Fibroblast of the conjunctiva (primary cell): ENCODE measurements at places on chromosomes 6 and 20.

DNA sequence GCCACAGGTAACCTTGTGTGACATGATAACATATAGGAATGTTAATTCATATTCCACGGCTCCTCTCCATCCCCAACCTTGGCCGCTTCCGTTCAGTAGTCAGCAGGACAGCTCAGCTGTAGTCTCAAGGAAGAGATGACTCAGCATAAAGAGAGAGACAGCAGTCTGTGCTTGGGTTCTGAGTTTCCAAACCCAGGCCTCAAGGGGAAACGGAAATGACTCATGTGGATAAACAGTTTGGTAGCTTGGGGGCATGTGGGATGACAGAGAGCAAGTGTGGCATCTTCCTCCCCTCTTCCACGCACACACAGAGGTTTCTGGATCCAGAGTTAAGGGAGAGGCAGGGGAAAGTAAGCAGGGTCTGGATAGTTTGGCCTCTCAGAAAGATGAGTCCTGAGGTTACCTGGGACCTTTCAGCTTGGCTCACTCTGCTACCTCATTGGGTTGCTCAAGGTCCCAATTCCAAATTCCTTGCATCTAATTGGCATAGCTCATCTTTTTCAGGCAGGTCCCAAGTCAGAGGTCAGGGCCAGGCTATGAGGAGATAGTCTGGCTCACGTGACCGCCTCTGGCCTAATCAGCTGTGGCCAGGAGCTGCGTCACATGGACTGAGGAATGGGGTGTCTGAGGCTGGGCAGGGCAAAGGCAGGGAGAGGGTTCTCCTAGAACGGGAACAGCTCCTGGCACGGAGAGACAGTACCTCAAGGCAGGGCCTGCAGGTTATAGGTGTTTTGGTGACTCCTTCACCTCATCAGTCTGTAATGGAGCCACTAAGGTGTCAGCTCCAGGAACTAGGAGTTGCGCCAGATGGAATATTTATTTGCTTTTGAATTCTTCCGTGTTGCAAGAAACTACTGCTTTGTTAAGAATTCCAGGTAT, 36.5 kb upstream of the MLN start:
- peak; percentile 86 for DNase-seq

DNA sequence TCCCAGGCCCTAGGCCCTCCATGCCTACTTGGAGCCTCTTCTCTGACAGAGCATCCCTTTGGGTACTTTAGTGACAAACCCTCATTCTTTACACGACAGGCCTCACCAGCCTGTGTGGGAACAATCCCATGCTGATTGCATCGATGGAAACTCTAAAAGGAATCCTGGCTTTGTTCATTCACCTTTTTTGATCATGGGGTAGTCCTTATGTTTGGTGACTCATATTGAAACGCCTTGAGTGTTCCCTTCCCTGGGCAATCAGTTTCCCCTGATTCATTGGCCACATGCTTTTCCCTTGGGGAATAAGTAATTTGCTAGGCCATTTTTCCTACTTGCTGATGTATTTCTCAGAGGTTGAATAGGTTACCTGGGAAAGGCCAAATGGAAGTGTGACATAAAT, 14.7 kb upstream of the TNFAIP3 start:
- no peak for DNase-seq

DNA sequence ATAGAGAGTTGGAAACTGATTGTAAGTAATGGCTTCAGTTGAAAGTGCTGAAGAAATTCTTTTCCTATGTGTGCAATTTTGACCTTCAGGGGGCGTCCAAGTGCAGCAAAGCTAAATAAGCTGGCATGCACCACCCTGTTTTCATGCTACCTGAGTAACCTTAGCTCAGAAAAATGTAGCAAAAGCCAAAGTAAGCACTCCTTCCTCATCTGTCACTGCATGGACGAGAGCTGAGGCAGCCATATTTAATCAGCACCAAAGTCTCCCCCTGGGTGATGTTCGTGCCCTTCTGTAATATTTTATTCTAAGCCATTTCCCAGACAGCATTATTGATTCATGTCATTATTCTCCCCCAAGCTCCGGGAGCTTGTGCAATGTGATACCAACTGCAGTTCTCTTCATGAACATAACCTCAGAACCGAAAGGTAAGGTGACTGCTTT, 123.1 kb downstream of the RPS12 start:
- DNase-seq = peak; percentile 21

DNA sequence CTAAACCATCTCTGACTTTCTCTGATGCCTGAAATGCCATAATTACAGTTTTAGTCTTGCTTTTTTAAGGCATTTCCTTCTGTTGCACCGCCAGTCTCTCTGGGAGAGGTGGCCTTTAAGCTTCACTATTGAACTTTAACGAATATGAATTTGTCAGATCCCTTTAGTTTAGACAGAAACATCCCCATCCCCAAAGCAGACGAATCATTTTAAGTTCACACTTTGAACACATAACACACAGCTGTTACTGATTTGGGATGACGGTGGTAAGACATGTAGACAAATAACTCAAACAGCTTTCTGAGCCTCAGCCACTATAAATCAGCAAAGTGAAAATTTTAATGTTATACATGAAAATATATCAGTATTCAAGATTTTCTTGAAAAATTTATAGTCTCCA, 7.2 kb upstream of the IPCEF1 start:
- DNase-seq = no peak

DNA sequence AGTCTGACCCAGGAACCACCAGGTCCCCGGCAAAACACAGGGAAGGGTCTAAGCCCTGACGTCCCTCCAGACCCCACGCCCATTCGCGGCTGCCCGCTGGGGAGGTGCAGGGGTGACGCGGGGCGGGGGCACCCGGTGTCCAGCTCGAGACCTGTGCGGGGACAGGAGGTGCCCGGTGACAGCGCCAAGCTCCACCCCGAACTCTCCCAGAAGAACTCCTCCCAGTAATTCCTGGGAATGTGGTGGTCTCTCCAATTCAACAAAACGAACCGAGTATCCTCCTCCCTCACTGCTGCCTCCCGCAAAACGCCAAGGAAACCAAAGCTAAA, 164.1 kb upstream of the PDE10A start:
- no peak for DNase-seq

GRCh38 chr6:70371454-70372105, 41.7 kb upstream of the FAM135A start:
- DNase-seq = peak; percentile 57

DNA sequence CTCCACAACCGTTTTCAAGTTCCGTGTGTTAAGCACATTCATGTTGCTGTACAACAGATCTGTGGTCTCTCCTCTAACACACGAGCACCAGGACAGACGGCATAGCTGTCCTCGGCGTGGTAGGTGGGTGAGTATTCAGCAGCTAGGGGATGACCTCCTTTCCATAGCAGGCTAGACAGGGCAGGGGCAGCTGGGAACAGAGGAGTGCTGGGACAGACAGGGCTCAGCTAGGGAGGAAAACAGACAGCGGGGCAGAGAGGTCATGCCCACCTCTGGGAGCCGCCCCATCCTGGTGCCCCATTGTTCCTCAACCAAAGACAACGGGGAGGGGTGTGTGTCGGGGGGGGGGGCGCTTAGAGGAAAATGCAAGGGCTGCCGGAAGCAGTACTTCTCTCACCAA, 271.5 kb upstream of the FOXQ1 start:
- DNase-seq = no peak

GRCh38 chr20:6966721-6967120, 199.2 kb downstream of the BMP2 start:
- DNase-seq = no peak

GRCh38 chr6:88321306-88321705, 155.2 kb upstream of the CNR1 start:
- no peak for DNase-seq
